Pons (tissue), 1 donor: ENCODE measurements at places on chromosomes 16 and 17.
A peak's percentile ranks its signal among the peaks of the same experiment; 100 is the strongest.

DNA sequence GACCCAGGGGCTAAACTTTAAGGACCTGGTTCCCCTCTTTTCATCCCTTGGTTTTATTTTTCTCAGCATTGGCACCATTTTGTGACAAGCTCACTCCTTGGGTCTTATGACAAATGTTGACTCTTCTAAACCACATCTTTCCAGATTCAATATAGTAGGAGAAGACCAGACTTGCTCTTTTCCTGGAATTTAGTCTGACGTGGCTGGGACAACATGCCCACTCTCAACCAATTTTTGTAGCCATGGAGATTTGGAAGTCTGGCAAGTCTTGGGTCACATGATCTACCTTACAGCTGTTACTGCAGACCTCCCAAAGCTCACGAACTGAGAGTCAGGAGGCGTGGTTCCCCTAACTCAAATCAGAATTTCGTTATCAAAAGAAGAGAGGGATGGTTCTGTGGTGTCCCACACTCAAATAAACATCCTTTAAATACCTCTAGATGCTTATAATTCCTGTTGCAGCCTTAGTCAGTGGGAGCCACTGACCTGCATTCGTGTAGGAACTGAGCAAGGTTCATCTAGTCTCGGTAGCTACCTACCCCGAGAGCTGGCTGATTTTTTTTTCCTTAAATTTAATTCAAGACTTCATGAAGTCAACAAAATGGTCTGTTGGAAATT, 683.5 kb downstream of the MAF start:
- no peak for DNase-seq

GRCh38 chr17:74831444-74832146, 28.1 kb downstream of the GRIN2C start:
- DNase-seq: no peak

GRCh38 chr17:17742688-17743390, 61.6 kb downstream of the RAI1 start:
- no peak for DNase-seq

DNA sequence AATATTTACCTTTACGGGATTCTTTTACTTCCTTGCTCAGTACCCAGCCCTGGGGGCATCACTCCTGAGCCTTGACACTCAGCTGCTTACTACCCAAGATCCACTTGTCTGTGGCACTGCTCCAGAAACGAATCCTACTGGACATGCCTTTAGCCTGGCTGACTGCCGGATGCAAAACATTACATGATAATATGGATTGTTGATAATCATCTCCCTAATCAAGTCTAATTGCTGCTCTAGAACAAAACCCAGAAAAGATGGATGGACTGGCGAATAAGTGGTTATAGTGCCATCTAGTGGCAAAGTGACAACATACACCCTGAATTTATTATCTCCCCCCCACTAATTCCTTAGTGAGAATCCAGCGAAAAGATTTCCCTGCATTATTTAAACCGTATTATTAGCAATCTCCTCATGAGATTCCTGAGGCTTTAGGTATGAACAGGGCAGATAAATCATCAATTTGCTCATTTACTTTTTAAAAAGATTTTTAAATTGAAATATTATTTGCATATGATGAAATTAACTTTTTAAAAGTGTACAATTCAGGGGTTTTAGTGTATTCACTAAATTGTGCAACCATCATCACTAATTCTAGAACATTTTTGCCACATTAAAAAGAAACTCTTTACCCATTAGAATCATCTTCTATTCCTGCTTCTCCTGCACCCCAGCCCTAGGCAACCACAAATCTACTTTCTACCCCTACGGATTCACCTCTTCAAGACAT, 61.6 kb downstream of the RGS9 start:
- peak; percentile 77 for DNase-seq

DNA sequence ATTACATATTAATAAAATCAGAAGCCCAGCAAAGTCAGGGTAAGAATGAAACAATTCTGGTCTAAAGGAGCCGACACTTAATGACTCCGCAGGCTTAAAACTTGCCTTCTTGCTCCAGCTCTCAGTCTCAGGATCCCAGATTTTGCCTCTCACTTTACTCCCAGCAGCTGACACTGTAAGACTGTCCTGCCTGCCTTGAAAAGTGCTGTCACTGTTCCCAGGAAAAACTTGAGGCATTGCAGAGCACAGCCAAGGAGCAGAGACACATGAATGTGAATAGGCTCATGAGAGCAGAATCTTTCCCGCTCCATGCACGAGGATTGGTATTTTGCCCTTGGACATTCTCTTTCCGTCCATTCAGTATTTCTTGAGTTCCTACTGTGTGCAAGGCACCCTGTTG, 457.6 kb upstream of the ZFHX3 start:
- no peak for DNase-seq

- DNase-seq: no peak
Measured at GRCh38 chr16:5010576-5011329, 23.0 kb downstream of the NAGPA start.

- DNase-seq: no peak
Measured at GRCh38 chr17:50642071-50642721, 7.5 kb downstream of the ABCC3 start.

GRCh38 chr17:77907497-77908461, 50.7 kb upstream of the TNRC6C start:
- DNase-seq: no peak

- no peak for DNase-seq
Measured at GRCh38 chr16:2817340-2818271, 569 bp downstream of the PRSS21 start.

- DNase-seq: peak; percentile 42
Measured at GRCh38 chr17:66978514-66979061, 14.1 kb downstream of the CACNG4 start.

- DNase-seq: peak; percentile 57
Measured at GRCh38 chr17:61410141-61411010, 10.7 kb downstream of the TBX2 start.
